Activated CD4-positive, alpha-beta T cell treated with anti-CD3 and anti-CD28 coated beads, Interleukin-10, Interleukin-2, amounts not matched to agents 100 ng/mL and 50 ng/mL, durations not matched to agents 16 hours and 8 hours (primary cell): ENCODE measurements at places on chromosomes 16 and 17.

GRCh38 chr16:15642557-15643047 lies 352 bp downstream of the MARF1 start:
- peak; percentile 82 for DNase-seq

DNA sequence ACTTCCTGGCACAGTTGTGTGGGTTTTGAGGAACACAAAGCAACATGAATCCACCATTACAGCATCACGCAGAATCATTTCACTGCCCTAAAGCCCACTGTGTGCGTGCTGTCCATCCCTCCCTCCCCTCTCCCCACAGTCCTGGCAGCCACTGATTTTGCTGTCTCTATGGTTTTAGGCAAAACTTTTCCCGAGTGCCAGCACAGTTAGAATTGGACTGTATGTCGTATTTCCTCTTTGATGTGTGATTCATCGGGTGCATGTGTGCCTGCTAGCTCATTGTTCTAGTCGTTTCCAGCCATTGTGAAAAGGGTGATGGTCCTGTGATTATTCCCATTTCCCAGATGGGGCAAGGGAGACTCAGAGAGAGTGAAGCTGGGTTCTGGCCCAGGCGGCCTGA lies 12.7 kb downstream of the KLHL36 start:
- no peak for DNase-seq

DNA sequence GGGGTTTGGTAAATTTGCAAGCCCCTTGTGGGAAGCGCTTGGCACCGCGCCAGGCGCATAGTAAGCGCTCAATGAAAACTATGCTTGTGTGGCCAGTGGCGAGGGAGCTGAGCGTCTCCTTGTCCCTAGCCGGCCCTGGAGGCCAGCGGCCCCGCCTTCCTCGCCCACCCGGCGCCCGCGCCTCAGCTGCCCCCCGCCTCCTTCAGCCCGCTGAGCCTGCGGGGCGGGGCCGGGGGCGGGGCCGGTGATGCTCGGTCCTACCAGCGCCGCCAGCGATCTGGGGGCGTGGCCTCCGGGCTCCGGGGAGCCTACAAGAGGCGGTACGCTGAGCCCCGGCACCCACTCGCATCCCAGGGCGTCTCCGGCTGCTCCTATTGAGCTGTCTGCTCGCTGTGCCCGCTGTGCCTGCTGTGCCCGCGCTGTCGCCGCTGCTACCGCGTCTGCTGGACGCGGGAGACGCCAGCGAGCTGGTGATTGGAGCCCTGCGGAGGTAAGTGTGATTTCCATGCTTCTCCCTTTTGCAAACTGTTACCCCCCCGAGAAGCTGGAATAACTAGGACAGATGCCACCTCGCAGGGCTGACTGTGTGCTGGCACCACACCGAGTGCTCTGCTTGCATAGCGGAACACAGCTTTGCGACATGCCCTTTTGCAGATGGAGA lies at the start of gene CRISPLD2:
Gene CRISPLD2 (plus strand): TSS at position 342 of the 661 bp plus-strand sequence. CDS start 18,511 bp downstream, outside the sequence.
- peak; percentile 81 for DNase-seq

- peak; percentile 12 for DNase-seq
These were observed 75.5 kb downstream of the GPRC5B start for GRCh38 chr16:19809121-19809635.

DNA sequence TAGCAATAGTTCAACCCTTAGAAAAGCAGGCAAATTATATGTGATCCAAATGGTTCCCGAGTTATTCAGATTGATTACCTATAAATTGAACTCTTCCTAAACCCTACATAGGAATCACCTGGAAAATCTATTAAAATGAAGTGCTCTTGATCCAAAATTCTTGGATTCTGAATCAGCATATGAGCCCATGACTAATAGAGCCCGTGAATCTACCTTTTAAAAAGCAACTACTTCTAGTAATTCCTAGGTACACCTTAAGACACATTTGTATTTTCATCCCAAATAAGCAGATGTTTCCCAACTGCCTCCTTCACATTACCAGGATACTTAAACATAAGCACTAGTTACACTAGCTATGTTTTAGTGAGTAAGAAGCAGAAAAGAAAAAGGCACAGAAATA lies 1171.0 kb upstream of the GOT2 start:
- DNase-seq = no peak

- no peak for DNase-seq
These were observed 28.9 kb downstream of the PIK3R6 start for GRCh38 chr17:8838551-8839095.

DNA sequence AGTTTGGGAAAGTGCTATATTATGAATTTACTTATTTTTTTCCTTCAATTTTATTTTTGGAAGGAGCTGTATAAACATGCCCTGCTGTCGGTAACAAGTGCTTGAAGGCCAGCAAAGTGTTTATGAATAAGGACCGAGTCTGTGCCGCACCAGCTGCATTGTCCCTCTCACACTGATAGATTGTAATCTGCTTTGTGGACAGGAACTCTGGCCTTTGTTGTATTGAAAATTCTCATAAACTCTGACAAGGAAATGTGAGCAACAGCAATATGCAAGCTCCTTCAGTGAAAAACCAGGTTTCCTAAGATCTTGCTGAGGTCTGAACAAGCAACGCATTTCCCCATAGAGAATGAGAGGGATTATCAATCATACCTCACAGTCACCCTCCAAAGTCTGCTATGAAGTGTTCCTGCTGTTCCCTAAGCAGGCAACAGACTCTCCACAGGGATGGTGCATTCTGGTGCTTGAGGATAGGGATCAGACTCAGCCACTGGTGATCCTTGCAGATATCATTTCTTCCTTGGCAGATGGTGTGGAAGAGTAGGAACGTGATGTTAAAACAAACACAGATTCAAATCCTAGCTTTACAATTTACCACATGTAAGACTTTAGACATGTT lies 109.6 kb downstream of the KCNJ2 start:
- DNase-seq = no peak

DNA sequence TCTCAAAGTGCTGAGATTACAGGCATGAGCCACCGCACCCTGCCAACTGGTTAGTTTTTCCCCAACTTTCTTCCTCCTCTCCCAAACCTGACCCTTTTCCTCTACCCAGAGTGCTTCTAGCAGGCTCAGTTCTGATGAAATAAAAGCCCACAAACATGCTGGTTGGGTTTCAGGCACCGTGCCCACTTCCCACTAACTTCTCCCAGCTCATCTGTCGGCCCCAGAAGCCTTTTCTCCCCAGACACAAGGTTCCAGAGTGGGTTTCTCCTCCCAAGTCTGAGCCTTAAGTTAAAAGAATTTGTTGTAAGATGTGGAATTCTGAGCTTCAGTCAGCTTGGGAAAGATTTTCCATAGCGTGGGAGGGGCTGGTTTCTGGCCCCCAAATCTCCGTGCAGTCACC lies 11.5 kb upstream of the SCN4A start:
- no peak for DNase-seq

DNA sequence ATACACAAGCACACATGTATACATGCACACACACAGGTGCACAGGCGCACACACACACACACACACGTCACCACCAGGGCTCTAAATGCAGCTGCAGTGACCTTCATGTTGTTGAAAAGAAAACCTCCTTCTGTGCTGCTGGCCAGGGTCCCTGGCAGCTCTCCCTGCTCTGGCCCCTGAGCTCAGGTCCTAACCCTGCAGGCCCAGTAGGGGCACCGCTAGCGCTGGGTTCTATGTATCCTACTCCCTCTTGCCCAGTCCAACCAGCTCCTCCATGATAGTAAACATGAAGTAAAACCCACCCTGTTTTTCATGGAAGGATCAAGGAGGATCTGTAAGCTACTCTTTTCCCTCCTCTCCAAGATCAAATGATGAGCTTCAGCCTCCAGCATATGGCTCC lies 172.8 kb downstream of the RBFOX3 start:
- no peak for DNase-seq

DNA sequence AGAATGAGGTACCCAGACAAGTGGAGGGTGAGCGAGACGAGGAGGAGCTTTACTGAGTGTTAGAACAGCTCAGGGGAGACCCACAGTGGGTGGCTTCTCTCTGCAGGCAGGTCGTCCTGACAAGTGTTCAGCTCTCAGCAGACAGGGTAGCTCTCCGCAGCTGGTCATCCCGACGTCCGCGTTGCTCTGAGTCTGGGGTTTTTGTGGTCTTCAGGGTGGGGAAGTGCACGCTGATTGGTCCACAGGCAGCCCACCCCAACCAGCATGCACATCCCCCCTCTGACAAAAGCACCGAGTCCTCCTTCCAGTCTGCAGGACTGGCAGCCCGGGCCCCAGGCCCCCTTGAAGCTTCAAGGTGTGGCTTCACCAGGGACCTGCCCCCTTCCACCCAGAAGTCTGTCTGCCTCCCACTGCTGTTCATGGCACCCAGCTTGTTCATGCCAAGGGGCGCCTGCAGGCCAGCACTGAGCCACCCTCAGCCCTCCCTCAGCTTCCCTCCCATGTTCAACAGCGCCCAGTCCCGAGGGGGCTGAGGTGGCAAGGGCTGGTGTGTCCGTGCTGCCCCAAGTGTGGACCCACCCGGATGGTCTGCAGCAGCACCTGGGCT lies 19.9 kb upstream of the WDR45B start:
- no peak for DNase-seq

GRCh38 chr17:79748295-79749099 lies 17.8 kb downstream of the ENPP7 start:
- no peak for DNase-seq

DNA sequence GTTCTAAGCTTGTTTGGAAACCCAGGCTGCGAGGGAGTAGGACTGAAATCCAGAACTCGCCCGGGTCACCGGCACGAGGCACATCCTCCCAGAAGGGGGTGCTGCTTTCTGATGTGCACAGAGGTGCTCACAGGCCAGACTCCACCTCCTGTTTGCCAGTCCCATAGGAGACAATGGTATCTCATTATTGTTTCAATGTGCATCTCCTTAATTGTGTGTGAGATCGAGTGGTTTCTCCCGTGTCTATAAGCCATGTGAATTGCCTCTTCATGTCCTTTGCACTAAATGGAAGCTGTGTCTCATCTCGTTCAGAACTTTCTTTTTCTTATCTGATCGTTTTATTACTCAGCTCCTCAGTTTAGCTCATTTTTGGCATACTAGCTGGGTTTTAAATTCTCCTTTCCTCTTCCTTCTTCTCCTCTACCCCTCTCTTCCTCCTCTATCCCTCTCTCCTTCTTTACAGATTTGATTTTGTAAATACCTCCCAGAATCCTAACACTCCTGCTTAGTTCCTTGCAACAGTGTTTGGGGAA lies 32.1 kb upstream of the PRKCB start:
- DNase-seq = peak; percentile 80

GRCh38 chr17:45384789-45385262 lies 47.8 kb downstream of the ARHGAP27 start:
- no peak for DNase-seq

DNA sequence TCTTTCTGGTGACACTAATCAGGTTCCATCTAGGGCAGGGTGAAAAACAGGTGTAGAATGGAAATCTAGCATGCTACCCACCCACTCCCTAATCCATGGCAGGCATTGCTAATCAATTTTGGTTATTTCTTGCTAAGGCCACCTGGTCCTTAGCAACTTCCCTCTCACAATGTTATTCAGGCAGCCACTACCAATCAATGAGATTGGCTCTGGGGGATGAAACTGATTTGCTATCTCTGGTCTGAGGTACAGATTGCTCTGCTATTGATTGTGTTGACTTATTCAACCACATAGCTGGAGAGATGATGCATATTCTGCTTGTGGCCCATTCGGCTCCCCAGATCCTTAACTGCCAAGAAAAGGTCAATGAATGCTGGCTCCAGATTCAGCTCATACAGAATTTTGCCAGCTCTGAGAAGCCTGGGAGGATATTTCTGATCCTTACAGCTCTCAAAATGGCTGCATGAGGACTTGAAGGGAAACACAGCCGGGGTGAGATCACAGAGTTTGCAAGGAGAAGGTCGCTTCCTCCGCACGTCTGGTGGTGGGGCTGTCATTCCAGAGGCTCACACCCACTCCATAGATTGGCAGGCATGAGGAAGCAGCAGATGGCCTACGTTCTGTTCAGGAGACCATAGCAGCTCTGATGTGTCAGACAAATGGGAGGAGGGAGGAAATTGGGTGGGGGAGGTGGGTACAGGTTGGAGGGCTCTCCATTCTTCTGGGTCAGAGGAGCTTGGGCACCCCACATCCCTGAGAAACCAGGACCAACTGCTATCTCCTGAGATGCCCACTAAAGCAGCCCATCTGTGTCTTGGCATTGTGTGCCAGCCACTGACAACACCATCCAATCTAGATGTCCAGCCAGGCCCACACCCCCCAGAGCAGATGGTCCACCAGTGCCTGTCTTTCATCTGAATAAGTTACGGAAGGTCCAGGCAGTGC lies 22.3 kb downstream of the SEZ6 start:
- no peak for DNase-seq

DNA sequence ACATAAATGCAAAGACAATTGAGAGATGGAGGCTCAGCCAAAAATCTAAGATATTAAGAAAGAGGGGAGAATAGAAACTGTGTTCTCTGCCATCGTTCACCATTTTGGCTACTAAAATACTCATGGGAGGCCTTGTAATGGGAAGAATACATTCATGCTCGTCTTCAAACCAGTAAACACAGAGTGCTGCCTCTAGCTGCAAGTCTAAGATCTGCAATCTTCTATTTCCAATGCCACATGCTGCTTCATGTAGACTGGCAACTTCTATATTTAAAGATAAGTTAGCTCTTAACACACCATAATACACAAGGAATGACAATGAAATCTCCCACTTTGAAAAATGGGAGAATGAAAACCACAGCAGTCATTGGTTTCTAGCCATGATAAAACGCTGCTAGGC lies 387.3 kb downstream of the HS3ST3B1 start:
- no peak for DNase-seq

GRCh38 chr17:74641224-74641957 lies 17.9 kb upstream of the CD300E start:
- DNase-seq = no peak

GRCh38 chr17:81494626-81495377 lies 17.8 kb downstream of the ACTG1 start:
- peak; percentile 34 for DNase-seq

- peak; percentile 22 for DNase-seq
These were observed 66.0 kb downstream of the CDK12 start for GRCh38 chr17:39527220-39527813.

DNA sequence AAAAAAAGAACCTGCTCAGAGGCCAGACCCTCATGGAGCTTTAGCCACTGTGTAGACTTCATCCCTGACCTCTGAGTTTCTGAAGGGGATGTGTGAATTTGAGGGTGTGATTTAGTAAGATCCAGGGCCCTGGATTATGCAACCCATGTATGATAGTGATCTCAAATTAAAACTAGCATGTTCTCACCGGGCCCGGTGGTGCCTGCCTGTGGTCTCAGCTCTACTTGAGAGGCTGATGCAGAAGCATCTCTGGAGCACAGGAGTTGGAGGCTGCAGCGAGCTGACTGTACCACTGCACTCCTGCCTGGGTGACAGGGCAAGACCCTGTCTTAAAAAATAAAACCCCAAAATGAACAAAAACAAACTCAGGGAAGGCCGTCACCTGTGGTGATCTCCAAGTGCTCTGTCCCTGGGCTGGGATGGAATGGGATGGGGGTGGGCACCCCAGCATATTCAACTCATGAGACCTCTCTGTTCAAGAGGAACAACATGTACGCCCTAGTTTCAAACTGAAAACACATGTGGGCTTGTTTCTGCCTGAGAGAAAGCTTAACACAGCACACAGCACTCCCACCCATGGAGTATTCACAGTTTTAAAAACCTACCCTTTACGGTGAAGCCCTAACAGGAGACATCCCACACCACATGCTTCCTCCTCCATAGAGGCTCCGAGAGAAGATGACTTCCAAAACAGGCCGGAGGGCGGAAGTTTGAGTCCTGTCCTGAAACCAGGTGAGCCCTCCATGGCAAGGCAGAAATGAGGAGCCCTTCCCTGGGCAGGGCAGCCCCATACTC lies 30.1 kb downstream of the GNPTG start:
- DNase-seq = no peak

GRCh38 chr17:80970044-80970761 lies 21.4 kb upstream of the CHMP6 start:
- DNase-seq = peak; percentile 54
